ENCODE measurements at places on chromosomes 2 and 18. TPM values are rescaled to one million over a fixed set of nuclear protein-coding genes. Genes with fewer than 3 reads are reported as not detected.

CLEC4F gene
- total RNA-seq = 0.59 TPM

MARCHF4 gene
- not detected for total RNA-seq

UGT1A4 gene
- total RNA-seq = not detected

ALK gene
- not detected for total RNA-seq

Data from gastrocnemius medialis (tissue), 4 donors.